KBM-7 (cell line): ENCODE measurements at places on chromosomes 6 and 20.

DNA sequence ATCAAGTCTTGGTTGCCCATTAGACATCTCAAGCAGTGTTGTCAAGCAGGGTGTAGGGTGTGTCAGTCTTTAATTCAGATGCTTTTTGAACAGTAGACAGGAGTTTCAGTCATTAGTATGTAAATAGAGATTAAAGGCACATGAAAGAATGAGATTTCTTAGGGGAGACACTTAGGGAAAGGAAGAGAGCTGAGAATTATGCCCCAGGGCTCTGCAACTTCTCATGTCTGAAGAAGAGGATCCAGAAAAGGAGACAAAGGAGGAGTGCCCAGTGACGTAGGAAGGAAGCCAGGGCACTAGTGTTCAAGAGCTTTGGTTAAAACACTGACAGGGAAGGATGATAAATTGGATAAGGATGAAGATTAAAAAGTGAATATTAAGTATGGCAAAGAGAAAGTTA is 569.7 kb downstream of the NKAIN2 start:
- DNase-seq = no peak

GRCh38 chr20:22579119-22579427 is 5.3 kb downstream of the FOXA2 start:
- no peak for DNase-seq

GRCh38 chr6:8904754-8905153 is 469.4 kb upstream of the SLC35B3 start:
- DNase-seq = peak; percentile 1

DNA sequence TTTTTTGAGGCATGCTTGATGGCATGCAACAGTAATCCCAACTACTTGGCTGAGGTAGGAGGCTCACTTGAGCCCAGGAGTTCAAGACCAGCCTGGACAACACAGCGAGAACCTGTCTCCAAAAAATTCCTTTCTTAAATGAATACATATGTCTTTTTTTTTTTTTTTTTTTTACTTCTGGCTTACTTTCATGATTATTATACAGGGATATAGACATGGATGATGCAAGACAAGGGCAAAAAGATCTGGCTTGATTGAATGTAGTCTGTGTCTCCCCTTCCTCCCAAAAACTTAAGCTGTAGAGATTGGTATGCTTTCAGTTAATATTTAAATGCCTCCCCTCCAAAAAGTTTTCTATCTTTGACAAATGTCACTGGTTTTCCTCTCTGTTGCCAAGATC is 7.6 kb downstream of the SNX3 start:
- no peak for DNase-seq

DNA sequence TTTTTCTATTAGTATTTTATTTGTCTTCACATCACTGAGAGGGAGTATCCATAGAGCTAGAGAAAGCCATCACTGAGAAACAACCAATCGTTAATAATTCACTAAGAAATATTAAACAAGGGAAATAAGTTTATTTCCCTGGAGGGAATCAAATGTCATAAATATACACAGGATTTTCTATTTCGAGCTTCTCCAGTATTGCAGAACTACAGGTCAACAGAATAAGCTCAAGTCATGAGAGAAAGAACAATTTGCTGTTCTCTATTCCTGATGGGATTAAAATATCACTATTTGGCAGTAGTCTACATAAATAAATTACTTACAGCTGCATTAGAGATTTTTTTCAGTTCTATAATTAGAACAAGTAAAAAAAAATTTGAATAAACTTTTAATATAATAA is 2.2 kb upstream of the FAM162B start:
- DNase-seq = no peak

DNA sequence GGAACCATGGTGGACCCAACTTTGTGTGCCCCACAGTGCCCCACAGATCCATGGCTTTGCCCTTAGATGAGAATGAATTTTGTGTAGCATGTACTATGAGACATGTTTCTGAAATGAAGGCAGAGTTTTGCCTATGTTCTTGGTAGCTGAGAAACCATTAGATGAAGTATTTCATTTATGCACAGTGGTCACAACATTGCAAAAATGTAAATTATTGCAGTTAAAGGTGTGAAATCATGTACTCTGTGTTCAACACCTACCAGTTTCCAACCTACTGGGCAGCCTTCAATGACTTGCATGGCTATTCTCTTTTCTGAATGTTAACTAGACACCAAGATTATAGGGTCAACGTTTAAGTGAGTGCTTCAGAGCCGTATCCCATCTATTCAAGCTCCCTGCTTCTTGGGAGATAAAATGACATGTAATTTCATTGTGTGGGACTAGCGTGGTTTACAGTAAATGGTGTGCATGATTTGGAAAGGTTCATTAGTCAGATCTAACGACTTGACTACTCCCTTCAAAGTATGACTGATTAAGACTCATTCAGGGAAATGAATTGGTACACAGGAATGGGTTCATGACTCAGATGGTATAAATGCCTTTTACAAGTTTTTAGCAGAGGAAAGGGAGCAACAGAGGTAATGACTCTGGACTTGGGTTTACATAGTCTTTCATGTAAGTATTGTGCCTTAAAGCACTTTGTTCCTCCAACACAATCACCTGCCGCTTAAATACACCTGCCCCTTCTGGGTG is 106.1 kb upstream of the AKIRIN2 start:
- DNase-seq = no peak

DNA sequence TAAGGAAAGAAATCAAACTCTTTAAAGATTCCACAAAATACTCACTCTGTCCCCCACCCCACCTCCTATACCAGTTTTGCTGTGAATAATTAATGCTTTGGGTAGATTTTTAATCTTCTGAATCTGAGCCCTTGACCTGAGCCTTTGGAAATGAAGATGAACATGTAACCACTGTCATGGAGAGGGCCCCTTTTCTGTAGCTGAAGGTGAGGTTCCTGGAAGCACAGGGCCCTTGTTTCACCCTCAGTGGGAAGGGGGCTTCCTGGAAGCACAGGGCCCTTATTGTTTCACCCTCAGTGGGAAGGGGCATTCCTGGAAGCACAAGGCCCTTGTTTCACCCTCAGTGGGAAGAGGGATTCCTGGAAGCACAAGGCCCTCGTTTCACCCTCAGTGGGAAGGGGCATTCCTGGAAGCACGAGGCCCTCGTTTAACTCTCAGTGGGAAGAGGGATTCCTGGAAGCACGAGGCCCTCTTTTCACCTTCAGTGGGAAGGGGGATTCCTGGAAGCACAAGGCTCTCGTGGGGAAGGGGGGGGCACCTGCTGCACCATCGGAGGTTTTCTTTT is 75.7 kb downstream of the DACT2 start:
- no peak for DNase-seq

DNA sequence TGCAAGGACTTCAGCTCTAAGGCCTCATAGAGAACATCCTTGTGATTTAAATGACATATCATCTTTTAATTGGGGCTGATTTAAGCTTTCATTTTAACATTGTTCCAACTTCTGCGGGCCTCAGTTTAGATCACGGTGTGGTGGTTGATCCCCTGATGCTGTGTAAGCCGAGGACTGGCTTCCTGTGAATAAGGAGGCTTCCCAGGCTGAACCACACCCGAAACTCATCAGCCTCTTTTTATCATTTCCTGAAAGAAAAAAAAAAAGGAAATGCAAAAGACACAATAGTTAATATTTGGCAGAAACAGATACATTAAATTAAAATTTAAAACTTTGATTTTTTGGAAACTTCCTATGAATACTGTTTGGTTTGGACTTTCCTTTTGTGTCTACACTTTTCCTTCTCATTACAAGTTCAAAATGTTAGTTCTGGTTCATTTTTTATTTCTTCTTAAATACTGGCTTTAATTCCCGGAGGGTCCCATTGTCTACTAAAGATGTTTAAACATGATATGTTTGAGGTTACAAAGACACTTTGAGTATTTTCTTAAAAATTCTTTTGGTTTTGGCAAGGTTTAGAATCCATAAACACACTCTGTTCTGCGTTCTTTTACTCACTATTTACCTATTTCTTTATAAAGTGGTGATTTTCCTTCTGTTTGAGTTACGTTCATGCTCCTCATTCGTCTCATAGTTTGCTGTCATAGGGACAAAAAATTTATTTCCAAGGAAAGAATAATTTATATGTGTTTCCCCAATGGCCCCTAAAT is 230.0 kb upstream of the SULF2 start:
- no peak for DNase-seq

GRCh38 chr20:38601216-38602184 is at the start of gene ARHGAP40:
Gene ARHGAP40 (plus strand): TSS chr20:38601809.
- peak; percentile 9 for DNase-seq

- DNase-seq = no peak
Measured at GRCh38 chr6:1062786-1063545, 248.9 kb upstream of the FOXQ1 start.

DNA sequence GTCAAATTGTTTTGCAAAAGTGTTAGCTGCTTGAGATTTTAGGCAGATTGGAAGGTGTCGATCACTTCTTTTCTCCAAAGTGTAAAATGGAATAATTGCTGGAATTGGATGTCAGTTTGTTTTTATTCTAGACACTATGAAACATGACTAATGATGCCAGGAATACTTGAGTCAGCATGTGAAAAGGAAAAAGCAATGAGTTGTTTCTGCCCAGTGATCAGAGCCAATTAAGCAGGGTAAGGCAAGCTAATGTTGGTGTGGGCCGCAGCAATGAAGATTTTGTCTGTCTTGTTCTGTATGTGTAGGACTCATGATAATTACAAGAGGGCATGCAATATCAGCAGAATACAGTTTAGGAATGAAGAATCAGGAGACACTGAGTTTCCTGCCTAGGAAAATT is 110.3 kb downstream of the CARMIL1 start:
- DNase-seq = no peak

- DNase-seq = no peak
Measured at GRCh38 chr6:127748290-127748689, 152.6 kb downstream of the THEMIS start.

- no peak for DNase-seq
Measured at GRCh38 chr6:152119831-152120230, 312.3 kb downstream of the ESR1 start.

GRCh38 chr6:125779924-125780539 is 10.7 kb upstream of the NCOA7 start:
- DNase-seq = peak; percentile 99
